ENCODE measurements at places on chromosomes 3 and 15. TPM values are rescaled to one million over a fixed set of nuclear protein-coding genes. Genes with fewer than 3 reads are reported as not detected.

Gene P3H2
- 21.9 TPM for total RNA-seq

Gene SAMMSON
- total RNA-seq, result 0.39 TPM

Gene SOX2
- 0.79 TPM for total RNA-seq

Gene XCR1
- not detected for total RNA-seq

Gene PLA2G4D
- not detected for total RNA-seq

All from chondrocyte (in vitro differentiated cells).